ENCODE measurements at places on chromosomes 16 and 17. TPM values are rescaled to one million over a fixed set of nuclear protein-coding genes. Genes with fewer than 3 reads are reported as not detected.

The NEUROD2 gene
- not detected for total RNA-seq

GRCh38 chr17:82007495-82008257 is 15.0 kb downstream of the CENPX start:
- no peaks in the 10 kb centered on the region for H3K27me3 ChIP-seq
- H3K36me3 ChIP-seq: no peaks in the 10 kb centered on the region
- no peak for DNase-seq

DNA sequence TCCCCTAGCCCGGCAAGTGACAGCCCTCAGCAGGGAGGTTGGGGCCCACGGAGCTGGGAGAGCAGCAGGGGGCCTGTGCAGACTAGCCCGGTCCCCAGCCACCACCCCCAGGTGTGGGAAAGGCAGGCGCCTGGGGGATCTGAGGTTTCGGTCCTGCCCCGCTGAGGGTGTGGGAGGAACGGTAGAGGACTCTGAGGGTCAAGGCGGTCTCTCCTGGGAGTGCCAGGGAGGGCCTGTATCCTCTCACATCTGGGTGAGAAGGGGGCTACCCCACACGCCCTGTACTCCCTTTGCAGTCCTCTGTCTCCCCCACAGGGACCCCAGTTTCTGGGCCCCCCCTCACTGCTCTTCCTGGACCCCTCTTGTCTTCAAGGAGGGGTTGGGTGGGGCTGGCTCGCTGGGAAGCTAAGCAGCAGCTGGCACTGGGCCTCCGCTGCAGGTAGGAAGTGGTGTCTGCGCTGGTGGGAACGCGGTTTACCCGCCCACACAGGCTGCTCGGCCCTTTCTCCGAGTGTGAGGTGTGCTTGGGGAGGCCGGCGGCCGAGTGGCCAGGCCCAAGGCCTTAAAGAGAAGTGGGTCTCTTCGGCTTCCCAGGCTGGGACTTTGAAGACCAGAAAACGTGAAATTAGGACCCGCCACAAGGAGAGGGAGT is 15.4 kb downstream of the CD7 start:
- H3K27ac ChIP-seq: peak overlapping the region; percentile 98
- H3K27me3 ChIP-seq: no peaks in the 10 kb centered on the region
- peaks cover 8% of the 10 kb centered on the region for H3K36me3 ChIP-seq

DNA sequence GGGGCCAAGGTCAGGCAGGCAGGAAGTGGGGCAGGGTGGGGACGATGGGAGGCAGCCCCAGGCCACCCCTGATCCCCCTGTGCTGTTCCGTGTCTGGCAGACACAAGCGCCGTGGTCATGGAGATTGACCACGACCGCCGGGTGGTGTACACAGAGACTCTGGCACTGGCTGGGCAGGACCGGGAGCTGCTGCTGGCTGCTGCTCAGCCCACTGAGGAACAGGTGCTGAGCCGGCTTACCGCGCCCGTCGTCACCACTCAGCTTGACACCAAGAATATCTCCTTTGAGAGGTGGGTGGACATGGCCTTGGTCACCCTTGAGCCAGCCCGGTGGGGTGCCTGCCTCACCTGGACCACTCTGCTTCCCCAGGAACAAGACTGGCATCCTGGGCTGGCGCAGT is 13.7 kb downstream of the CORO6 start:
- DNase-seq: no peak
- H3K36me3 ChIP-seq: no peaks in the 10 kb centered on the region
- peaks cover 4% of the 10 kb centered on the region for H3K4me1 ChIP-seq
- H3K4me3 ChIP-seq: no peak overlapping the region

DNA sequence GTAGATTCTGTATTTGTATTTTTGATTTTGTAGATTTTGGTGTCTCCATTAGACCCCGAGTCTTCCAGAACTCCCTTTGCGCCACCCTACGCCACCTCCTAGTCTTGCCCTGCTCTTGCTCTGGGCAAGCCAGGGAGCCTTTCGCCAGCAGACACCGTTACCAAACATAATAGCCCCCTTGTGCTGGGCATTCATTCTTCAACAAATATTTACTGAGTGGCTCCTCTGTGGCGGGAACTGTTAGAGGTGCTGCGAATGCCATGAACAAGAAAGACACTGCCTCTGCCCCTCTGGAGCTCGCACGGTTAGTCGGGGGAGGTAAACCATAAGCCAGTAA is 841 bp upstream of the GPT2 start:
- H3K4me3 ChIP-seq: peak overlapping the region; percentile 88
- H3K4me1 ChIP-seq: peaks cover 17% of the 10 kb centered on the region
- DNase-seq: peak; percentile 9
- peaks cover 5% of the 10 kb centered on the region for H3K36me3 ChIP-seq
- H3K27ac ChIP-seq: peak overlapping the region; percentile 92

The UBB gene
- 726 TPM for total RNA-seq

The GID4 gene
- total RNA-seq: 9.7 TPM

The RFNG gene
- 42.2 TPM for total RNA-seq

DNA sequence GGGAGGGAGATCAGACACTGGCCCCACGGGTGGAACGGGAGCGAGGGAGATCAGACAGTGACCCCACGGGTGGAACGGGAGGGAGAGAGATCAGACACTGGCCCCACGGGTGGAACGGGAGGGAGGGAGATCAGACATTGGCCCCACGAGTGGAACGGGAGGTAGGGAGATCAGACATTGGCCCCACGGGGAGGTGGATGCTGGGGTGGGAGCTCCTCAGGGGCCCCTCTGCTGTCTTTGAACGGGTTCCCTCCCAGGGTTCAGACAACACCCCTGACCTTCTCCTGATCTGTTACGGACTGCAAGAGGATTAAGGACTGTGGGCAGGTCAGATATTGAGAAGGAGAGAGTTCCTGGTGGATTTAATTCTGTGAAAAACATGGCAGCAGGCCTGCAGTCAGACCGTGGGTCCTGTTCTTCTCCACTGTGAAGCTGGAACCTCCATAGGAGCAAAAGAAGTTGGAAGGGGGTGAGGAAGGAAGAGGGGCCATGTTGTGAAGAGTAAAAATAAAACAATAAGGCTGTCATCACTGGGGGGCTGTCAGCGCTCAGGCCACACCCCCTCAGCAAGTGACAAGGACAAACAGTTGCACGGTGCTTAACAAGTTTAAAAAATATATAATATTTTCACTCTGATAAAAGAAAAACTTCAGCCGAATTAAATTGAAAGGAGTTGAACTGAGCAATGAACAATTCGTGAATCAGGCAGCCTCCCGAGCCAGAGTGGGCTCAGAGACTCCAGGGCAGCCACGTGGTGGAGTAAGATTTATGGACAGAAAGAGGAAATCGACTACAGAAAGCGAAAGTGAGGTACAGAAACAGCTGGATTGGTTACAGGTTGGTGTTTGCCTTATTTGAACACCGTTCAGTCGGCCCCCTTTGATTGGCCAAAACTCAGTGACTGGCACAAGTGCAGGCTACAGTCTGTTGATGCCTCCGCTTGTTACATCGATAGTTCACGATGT is 348.7 kb upstream of the TNRC6C start:
- H3K27me3 ChIP-seq: no peaks in the 10 kb centered on the region
- H3K36me3 ChIP-seq: no peaks in the 10 kb centered on the region
- H3K27ac ChIP-seq: peak overlapping the region; percentile 7
- H3K4me3 ChIP-seq: peak overlapping the region; percentile 69
- peaks cover 34% of the 10 kb centered on the region for H3K4me1 ChIP-seq
- DNase-seq: peak; percentile 65

The CCNF gene
- 49.2 TPM for total RNA-seq

The ARL5C gene
- total RNA-seq: 0.12 TPM

GRCh38 chr17:10031606-10032005 is 126.5 kb upstream of the RCVRN start:
- H3K27me3 ChIP-seq: no peaks in the 10 kb centered on the region
- no peak overlapping the region for H3K27ac ChIP-seq
- DNase-seq: no peak
- no peaks in the 10 kb centered on the region for H3K36me3 ChIP-seq
- no peak overlapping the region for H3K4me3 ChIP-seq
- no peaks in the 10 kb centered on the region for H3K4me1 ChIP-seq

DNA sequence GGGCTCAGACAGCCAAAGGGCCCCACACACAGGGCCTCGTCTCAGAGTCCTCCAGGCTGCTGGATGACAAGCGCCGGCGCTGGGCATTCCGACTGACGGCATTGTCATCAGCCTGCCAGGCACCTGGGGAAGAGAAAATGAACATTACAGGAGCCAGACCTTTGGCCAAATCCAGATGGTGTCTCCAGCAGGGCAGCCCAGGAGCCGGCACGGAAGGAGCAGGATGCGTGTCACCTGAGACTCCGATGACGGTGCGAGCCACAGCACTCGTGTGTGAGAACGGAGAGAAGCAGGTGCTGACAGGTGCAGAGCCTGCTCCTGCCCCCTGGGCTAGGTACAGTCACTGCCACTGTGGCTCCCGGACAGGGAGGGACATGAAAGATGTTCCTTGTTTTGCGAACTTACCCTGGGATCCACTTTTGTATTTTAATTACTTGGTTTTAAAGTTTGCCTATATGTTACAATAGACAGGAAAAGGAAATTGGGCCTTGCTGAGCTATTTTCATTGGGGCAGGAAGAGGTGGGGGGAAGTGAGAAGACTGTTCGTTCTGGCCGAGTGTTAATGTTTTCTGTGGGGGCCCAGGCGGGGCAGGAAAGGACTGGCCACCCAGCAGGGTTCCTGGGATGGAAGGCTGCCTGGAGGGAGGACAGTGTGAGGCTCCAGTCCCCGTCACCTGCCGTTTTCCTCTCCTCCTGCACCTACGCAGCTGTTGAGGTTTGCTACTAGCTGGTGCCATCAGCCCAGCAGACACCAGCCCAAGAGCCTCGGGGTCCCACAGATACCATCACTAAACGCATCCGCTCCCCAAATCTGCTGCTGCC is 4.4 kb upstream of the FOXJ1 start:
- H3K27ac ChIP-seq: peak overlapping the region; percentile 92
- no peaks in the 10 kb centered on the region for H3K36me3 ChIP-seq
- peak overlapping the region; percentile 74 for H3K4me3 ChIP-seq
- peak; percentile 40 for DNase-seq
- no peaks in the 10 kb centered on the region for H3K27me3 ChIP-seq

The KRT16 gene
- not detected for total RNA-seq

DNA sequence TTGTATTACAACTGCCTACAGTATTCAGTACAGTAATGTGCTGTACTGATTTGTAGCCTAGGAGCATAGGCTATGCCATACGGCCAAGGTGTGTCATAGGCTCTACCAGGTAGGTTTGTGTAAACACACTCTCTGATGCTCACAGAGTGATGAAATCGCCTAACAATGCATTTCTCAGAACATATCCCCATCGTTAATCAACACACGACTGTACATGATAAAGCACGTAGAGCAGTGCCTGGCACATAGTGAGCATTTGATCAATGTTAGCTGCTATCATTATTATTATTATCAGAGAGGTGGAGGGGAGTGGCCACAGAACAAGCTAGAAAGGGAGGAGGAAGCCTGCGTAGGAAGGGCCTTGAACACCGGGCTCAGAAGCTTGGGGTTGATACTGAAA is 81.1 kb upstream of the LHX1 start:
- H3K4me3 ChIP-seq: no peak overlapping the region
- H3K4me1 ChIP-seq: peaks cover 26% of the 10 kb centered on the region
- no peak overlapping the region for H3K27ac ChIP-seq
- peaks cover 16% of the 10 kb centered on the region for H3K27me3 ChIP-seq
- DNase-seq: no peak
